Transverse colon (tissue), 4 donors: ENCODE measurements at places on chromosomes 5 and 9. TPM values are rescaled to one million over a fixed set of nuclear protein-coding genes. Genes with fewer than 3 reads are reported as not detected.

- no peak for DNase-seq
These were observed 454.6 kb upstream of the CD180 start for GRCh38 chr5:67651180-67651579.

GRCh38 chr5:88827997-88828396, 55.0 kb downstream of the MEF2C start:
- DNase-seq = no peak

DNA sequence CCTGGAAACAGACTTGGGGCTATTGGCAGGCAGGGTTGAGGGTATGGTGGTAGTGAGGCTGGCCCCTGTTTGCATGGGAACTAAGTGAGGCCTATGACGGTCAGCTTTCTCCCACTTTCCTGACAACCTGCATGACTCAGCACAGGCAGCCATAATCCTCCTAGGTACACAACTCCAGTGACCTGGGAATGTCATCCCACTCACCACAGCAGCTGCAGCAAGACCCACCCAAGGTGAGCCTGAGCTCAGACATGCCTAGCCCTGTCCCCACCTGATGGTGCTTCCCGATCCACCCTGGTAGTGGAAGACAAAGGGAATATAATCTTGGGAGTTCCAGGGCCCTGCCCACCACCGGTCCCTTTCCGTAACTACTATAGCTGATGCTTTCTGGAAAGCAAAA, 178.7 kb downstream of the NDUFS4 start:
- no peak for DNase-seq

PCDHB11 gene
- total RNA-seq = 1.5 TPM

DNA sequence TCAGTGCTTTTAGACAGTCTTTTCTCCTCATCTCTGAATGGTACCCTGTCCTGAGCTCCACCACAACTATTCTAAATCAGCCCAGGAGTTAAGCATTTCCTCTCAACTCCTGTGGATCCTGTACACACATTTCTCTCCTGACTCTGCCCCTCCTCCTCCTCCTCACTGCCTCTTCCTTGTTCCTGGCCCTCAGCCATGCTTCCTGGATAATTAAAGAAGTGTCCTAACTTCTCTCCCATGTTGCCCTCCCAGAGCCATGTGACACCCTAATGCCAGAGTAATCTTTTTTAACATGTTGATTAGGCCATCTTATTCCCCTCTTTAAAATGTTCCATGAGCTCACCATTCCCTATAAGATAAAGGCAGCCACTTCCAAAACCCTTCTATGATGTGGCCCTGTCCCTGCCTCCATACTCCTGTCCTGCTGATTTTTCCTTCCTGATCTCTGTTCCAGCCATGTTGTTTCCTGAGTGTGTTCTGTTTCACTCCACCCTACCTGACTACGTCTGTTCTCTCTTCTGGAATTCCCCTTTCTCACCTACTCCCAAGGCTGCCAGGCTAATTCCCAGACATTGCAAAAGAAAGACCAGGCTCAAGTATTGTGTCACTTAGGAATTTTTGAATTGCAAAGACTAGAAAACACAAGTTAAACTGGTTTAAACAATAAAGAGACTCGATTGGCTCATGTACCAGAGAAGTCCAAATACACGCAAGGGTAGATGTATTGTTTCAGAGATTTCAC, 295.2 kb downstream of the MAST4 start:
- peak; percentile 12 for DNase-seq

DNA sequence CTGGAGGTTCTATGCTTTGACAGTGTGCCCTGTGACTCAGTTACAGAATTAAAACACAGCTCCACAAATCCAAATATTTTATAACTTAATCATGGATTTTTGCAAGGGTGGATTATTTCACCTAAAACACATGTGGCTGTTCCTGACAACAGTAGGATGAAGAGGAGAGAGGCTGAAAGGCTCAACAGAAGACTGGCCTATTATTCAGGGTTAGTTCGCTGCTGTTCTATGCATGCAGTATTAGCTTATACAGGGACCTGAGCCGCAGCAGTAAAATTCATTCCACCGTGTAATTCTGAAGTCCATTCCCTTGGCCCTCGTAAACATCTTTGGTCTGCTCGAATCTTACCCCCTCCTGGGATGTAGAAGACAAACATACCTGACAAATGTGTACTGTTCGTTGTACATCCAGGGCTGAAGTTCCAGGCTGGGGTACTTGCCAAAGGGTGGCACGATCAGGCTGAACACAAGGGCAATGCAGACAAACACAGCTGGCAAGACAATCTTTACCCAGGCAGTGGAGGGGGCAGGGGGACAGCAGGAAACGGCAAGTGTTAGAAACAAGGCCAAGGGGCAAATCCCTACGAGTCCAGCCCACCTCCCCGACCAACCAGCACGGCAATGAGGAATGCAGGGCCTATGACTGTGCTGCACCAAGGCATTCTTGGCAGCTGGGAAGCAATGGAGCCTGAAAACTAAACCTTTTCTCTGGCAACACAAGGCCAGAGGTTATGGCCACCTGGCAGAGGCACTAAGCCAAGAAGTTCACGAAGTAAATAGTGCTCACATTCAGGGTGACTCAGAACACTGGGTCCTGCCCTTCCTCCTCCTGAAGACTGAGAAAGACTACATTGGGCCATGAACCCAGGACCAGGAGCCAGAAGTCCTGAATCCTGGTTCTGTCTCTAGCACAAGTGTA, 46.8 kb downstream of the NIPSNAP3B start:
- peak; percentile 47 for DNase-seq

GRCh38 chr5:1973391-1974013, 90.8 kb upstream of the IRX4 start:
- no peak for DNase-seq

- no peak for DNase-seq
These were observed 126.5 kb upstream of the PAM start for GRCh38 chr5:102628441-102629175.

DNA sequence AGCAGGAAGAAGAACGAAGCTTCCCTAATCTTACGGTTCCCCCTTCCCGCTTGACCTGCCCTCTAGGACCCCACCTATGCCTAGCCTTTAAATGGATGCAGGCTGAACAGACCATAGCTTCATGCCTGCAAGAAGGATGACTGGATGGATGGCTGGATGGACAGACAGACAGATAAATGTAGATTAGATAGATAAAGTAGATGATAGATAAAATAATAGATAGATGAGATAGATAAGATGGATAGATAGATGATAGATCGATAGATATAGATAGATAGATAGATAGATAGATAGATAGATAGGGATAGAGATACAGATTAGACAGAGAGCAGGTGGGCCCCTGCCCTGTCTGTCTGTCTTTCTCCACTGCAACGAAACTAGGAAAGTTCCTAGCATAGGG, 72.0 kb downstream of the GPR21 start:
- DNase-seq = no peak

GRCh38 chr5:6274846-6275543, 103.4 kb downstream of the MED10 start:
- DNase-seq = no peak

DNA sequence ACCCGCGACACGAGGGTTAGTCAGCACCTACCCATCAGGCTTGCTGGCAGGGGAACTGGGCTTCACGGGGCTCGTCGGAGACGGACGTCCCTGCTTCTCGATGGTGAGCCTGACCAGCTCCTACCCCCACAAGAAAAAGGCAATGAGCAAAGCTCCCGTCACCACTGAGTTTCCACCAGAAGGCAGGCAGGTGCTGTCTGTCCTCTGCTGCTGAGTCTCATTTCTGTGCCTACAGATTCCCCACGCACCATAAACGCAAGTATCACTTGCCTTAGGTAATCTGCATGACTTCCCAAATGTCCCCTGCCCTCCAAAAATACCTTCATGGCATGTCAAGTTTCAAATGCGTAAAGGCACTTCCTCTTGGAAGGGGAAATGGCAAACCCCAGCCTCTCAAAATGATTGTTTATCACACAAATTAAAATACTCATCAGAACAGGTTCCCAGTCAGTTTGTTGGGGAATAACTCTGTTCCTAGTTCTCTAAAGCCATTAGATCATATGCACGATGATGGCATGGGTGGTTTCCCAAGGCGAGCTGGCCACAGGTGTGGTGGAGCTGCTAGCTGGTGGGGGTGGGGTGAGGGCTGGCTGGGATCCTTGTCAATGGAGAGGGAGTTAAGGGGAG, 85.0 kb downstream of the PRRT1B start:
- DNase-seq = peak; percentile 60

- DNase-seq = no peak
These were observed 141.3 kb downstream of the PSAT1 start for GRCh38 chr9:78438211-78438610.

NRG2 gene
- 0.95 TPM for total RNA-seq

DNA sequence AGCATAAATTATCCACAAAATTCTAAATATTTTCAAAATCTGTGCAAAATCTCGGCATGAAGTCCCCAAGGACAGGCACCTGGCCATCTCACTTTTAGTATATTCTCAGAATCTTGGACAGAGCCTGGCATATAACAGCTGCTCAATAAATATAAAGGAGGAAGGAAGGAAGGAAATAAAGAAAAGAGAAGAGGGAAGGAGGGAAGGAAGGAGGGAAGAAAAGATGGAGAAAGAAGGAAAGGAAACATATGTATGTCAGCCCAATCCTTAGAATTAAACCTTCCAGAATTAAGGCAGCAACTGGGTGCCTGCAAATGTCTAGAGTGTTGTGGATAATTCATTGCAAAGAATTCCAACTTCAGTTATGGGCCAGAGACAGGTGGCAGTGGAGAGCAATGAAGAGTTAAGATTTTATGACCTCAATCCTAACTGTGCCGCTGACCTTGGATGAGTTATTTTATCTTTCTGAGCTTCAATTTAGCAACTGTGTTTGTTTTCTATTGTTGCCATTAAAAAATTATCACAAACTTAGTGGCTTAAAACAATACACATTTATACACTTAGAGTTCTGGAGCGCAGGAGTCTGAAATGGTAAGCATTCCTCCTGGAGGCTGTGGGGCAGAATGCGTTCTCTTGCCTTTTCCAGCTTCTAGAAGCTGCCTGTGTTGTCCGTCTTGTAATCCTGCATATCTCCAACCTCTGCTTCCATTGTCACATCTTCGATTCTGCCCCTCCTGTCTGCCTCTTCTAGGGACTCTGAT, 200.9 kb upstream of the MSX2 start:
- DNase-seq = no peak

PRELID2 gene
- total RNA-seq = 115 TPM

PSD2 gene
- not detected for total RNA-seq

DNA sequence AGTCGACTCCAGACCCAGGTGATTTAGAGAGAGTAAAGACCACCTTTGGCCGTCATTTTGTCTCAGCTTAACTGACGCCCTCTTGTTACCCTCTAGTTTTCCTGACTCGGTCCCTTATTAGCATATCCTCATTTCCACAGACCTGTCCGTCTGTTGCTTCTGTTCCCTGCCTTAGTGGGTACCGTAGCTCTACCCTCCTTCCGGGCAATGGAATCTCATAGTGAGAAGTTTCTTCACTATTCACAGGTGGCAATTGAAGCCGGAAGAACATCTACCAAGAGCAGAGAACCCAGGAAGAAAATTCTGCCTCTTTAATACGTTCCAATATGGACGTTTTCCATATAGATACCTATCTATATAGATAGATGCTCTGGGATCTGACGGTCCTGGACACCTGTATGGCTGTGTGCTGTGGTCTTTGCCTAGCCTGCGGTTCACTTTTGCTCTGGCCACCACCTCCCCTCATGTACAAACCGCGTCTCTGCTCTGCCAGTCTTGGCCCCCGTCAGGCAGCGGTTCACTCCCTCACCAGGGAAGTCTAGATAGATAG, 652 bp upstream of the TMEM161B start:
- DNase-seq = peak; percentile 9

DNA sequence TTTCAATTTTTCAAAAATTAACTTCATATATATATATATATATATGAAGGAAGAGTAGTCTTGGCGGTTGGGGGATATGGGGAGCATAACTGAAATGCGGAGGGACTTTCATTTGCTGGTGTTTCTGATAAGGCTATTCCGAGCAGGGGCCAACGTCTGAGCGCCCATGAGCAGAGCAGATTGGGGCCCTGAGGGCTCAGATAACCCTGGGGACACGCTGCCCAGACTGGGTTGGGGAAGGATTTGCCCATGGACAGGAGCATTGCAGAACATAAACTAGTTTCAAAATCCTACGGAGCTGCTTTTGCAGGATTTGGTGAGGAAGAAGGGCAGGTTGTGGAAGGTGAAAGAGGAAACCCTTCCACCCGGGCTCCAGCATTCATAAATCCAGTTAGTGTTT, 240.2 kb downstream of the IRX1 start:
- no peak for DNase-seq

DNA sequence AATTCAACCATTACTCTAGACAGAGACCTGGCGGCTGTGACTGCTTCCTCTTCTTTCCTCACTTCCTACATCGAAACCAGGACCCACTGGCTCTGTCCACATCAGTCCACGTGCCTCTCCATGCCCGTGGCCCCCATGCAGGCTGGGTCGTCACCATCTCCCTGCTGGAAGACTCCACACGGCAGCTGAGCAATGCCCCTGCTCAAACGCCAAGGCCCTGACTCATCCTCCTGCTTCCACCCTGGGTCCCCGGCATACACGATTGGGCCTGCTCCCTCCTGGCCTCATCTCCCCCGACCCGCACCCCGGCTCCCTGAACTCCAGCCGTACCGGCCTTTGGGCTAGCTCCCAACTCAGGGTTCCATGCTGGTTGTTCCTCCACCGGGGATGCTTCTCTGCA, 67.2 kb upstream of the IER5L start:
- DNase-seq = no peak

DNA sequence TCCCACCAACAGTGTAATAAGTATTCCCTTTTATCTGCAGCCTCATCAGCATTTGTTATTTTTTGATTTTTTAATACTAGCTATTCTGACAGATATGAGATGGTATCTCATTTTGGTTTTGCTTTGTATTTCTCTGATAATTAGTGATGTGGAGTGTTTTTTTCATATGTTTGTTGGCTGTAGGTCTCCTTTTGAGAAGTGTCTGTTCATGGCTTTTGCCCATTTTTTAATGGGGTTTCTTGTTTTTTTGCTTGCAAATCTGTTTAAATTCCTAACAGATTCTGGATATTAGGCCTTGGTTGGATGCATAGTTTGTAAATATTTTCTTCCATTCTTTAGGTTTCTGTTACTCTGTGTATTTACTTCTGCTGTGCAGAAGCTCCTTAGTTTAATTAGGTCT, 445.4 kb upstream of the DAB2 start:
- DNase-seq = no peak

DNA sequence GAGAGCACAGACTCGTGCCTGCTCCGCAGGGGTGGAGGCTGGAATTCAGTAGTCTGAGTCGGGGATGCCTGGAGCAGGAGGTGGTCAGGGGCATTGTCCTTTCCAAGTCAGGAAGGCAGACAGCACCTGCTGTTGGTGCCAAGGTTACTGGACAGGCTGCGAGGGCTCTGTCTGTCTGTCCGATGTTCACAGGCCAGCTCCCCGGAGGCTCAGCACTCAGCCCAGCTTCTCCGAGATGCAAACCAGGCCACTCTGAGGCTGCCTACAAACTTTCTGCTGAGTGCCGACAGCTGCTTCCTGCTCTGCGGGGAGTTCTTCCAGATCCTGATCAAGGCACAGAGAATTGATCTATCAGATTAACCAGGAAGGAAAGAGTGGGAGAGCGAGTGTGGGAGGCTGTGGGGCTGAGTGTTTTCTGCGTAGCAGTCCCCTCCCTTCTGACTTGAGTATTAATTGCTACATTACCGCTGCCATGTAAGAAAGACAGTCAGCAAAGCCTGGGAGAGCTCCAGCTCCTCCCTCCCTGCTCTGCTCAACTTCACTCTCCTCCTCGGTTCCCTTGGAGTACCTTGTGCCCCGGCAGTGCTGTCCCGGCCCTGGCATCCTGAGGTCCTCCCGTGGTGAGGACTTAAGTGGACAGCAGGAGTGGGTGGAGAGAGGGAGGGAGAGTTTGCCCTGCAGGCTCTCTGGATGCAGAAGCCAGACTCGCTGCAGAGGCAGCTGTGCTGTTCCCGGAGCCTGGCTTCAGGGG, 36.0 kb downstream of the KCNMB1 start:
- no peak for DNase-seq

- no peak for DNase-seq
These were observed 372.6 kb downstream of the EBF1 start for GRCh38 chr5:158727136-158727535.
